ENCODE measurements at places on chromosomes 2 and 18. TPM values are rescaled to one million over a fixed set of nuclear protein-coding genes. Genes with fewer than 3 reads are reported as not detected.

RNU2-63P gene
- not detected for total RNA-seq

GULP1 gene
- 86.7 TPM for total RNA-seq

CSRNP3 gene
- 8.7 TPM for total RNA-seq

PAX8 gene
- 0.28 TPM for total RNA-seq

DCDC2C gene
- total RNA-seq, result not detected

FASTKD2 gene
- 22.0 TPM for total RNA-seq

CCL20 gene
- total RNA-seq, result 8.0 TPM

TPO gene
- 0.31 TPM for total RNA-seq

FSHR gene
- total RNA-seq, result not detected

IL36A gene
- not detected for total RNA-seq

CHRND gene
- not detected for total RNA-seq

CD28 gene
- total RNA-seq, result 3.0 TPM

Measured in lung (tissue), 17 donors.